ENCODE measurements at places on chromosomes 3 and 15.

DNA sequence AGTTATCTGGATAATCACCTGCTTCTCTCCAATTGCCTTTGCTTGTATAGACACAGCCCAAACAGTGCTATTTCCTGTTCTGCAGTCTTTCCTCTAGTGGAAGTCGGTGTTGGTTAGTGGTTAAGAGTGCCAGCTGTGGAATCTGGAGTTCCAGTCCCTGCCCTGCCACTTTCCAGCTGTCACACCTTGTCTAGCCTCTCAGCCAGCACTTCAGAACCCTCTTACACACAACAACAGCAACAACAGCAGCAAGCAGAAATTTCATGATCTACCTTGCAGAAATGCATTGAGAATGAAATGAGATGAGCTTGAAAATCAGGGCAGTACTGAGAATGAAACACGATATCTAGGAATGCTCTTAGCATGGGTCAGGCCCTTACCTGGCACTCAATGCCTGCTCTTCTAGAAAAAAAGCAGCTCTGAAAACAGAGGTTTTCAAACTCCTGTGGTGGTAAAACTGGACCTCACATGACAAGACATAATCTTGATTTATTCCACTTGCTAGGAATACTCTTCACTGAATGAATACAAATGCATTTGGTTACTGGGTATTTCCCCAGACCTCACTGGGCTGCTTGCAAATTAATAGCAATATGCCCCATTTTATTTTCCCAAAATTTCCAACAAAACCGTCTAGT lies 3.3 kb upstream of the WNT5A start:
- no peak for DNase-seq

GRCh38 chr3:108564564-108564963 lies 24.7 kb downstream of the CIP2A start:
- no peak for DNase-seq

GRCh38 chr15:87680208-87680607 lies 576.3 kb downstream of the NTRK3 start:
- no peak for DNase-seq

GRCh38 chr3:184574515-184575417 lies 13.2 kb downstream of the EPHB3 start:
- DNase-seq, result no peak
